ENCODE measurements at places on chromosomes 11 and 22.
A peak's percentile ranks its signal among the peaks of the same experiment; 100 is the strongest.

- DNase-seq: no peak
These were observed 28.7 kb downstream of the RPL3 start for GRCh38 chr22:39290724-39291161.

- DNase-seq: no peak
These were observed 765.1 kb downstream of the KCNA4 start for GRCh38 chr11:29251738-29252137.

DNA sequence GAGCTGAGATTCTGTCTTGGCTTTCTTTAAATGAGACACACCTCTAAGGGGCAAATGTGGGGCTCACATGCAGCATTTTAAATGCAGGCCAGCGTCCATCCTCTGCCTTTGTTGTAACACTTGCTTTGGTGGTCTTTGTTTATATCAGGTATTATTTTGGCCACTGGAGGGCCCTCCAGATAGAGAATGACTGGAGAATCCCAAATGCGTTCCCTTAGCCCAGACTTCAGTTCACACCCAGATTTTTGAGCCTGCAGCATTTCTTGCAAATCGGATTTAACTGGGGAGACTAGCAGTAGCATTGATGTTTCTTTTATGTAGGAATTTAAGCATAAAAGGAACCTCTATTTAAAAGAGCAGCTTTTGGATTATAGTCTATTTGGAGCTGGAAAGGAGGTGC, 200.2 kb upstream of the SORL1-AS1 start:
- DNase-seq: no peak

DNA sequence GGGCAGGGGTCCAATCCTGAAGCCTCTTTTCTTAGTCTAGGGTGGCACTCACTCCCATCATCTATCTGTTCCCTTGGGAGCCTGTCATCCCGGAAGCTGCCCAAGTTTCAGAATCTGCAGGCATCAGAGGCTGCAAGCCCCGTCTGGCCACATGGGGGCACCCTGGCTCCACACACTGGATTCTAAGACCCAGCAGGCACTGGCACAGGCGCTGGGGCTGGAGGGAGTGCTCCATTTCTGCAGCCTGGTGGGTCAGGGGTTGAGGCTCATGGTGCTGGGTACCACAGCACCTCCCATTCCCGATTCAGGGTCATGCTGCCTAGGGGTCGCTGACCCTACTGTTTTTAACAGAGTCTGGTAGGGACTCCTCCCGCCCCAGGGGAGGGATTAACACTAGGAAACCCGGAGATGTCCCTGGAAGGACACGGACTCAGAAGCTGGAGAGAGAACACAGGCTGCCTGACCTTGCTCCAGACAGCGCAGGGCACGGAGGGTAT, 243.9 kb upstream of the SYN3 start:
- DNase-seq: peak; percentile 38
